Right lobe of liver (tissue), 6 donors: ENCODE measurements at places on chromosomes 3 and 15. TPM values are rescaled to one million over a fixed set of nuclear protein-coding genes. Genes with fewer than 3 reads are reported as not detected.
A peak's percentile ranks its signal among the peaks of the same experiment; 100 is the strongest.

GRCh38 chr3:160990446-160990845 lies 114.7 kb downstream of the B3GALNT1 start:
- no peak for DNase-seq

GRCh38 chr3:152870027-152870426 lies 35.1 kb downstream of the P2RY1 start:
- no peak for DNase-seq

GRCh38 chr3:140187656-140188221 lies 252.8 kb downstream of the CLSTN2 start:
- no peak for DNase-seq

DNA sequence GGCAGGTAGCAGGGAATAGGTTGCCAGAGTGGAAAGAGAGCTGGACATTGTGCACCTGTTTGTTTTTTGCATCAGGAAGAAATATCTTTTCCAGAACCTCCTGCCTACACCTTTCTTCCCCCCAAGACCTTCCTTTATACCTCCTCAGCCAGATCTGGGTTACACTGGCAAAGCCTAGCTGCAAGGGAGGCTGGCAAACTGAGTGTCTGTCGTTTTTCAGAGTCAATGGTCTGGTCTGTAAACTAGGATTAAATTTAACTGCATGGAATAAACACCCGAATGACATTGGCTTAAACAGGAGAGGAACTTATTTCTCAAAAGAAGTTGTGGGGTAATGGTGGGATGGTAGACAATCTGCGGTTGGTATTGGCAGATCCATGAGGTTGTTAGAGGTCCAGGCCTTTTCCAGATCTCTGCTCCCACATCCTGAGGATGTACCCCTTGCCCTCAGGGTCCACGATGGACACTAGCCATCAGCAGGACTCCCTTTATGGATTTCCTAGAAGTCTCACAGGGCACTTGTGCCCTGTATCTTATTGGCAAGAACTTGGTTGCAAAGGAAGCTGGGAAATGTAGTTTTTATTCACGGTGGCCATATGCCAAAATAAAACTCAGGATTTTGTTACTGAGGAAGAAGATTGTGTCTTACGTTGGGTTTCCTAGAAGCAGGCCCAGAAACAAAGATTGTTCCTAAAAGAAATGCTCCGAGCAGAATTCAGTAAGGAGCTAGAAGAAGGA lies 3.2 kb upstream of the RARRES1 start:
- DNase-seq = no peak

- no peak for DNase-seq
Observed at GRCh38 chr3:188712991-188713390, 458.8 kb upstream of the TPRG1 start.

GRCh38 chr3:58084788-58085543 lies 76.7 kb downstream of the FLNB start:
- DNase-seq = no peak

DNA sequence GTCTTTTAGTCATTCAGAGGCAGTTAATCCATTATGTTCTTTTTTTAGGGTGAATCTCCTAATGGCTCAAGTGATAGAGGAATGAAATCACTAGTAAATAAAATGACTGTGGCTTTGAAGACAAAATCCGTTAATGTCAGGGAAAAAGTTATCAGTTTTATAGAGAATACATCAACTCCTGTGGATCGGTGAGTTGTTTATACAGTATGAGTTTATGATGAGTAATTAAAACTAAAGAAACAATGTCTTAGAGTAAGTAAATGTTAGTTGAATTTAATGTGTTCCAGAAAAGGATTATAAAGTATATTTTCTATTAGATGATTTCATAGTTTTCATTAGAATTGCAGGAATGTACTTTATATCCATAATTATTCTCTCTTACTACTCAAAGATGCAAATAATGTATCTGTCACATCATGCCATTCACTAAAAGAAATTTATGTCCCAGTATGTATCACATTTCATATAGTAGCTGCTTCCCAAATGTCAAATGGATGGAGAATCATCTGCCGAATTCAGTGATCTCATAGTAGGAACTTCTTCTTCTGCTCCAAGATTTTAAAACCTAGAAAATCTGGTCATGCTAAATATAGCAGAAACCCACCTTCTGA lies 24.1 kb upstream of the NIT2 start:
- no peak for DNase-seq

DNA sequence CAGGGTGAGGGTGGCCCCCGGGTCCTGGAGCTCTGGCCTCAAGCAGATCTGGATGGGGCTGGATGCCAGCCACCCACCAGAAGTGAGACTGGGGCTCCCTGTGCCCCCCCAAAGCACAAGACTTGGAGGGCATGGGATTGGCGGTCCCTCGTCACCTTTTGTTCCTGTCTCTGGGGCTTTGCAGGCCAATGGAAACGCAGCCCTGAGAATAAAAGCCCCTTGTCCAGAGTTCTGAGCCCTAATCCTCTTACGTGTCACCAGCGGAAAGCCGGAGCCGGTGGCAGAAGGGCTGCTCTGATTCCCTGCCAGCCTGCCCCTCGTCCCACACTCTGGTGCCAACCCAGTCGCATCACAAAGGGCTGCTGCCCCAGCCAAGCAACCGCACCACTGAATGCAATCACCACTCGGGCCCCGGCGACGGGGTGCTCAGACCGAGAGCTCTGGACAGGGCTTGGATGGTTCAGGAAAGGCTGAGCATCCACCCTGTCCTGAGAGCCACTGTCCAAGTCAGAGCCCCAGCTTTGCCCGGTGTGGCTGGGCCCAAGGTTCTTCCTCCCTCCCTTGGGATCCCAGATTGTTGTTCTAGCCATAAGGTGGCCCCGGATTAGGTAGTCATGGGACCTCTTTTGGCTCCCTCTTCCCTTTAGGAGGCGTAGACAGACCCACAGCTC lies 22.8 kb upstream of the ELP6 start:
- no peak for DNase-seq

- DNase-seq = no peak
Observed at GRCh38 chr3:182220471-182220870, 508.7 kb downstream of the SOX2 start.

DNA sequence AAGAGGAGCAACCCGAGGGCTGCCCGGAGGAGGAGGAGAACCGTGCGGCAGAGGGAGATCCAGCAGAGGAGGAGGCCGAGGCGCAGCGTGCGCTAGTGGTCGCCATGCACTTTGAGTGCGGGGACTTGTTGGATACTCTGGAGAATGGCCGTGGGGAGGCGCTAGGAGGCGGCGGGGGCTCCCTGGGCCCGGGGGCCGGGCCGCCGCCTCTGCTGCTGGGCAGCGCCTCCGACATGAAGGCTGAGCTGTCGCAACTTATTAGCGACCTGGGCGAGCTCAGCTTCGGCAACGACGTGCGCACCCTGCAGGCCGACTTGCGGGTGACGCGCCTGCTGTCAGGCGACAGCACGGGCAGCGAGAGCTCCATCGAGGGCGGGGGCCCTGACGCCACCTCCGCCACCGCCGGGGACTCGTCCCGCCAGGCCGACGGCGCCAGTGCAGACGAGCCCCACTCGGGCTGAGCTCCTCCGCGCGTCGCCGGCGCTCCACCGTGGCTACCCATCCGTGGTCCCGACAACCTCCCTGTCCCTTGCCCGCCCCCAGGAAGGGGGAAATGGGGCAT lies 2.0 kb downstream of the FAM43A start:
- peak; percentile 80 for DNase-seq

GRCh38 chr3:31947671-31948091 lies 33.4 kb downstream of the OSBPL10 start:
- no peak for DNase-seq

GRCh38 chr15:70870051-70870450 lies 16.1 kb upstream of the LARP6 start:
- DNase-seq = no peak

DNA sequence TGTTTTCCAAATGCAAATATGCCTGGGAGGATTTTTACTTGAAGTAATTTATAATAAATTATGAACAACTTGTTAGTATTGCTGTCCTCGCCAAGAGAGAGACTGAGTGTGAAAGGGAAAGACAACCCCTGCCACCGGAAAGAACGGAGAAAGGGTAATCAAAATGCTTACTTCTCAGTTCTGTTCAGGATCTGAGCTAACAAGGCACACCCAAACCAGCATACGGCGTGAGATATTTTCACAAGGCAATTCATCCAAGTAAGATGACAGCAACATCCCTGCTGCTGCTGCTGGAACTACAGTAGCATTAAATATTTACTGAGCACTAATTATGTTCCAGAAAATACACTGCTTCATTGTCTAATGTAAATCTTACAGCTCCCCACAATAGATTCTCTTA lies 96.1 kb downstream of the KBTBD8 start:
- DNase-seq = no peak

- no peak for DNase-seq
Observed at GRCh38 chr3:106206146-106206545, 337.3 kb upstream of the CBLB start.

DNA sequence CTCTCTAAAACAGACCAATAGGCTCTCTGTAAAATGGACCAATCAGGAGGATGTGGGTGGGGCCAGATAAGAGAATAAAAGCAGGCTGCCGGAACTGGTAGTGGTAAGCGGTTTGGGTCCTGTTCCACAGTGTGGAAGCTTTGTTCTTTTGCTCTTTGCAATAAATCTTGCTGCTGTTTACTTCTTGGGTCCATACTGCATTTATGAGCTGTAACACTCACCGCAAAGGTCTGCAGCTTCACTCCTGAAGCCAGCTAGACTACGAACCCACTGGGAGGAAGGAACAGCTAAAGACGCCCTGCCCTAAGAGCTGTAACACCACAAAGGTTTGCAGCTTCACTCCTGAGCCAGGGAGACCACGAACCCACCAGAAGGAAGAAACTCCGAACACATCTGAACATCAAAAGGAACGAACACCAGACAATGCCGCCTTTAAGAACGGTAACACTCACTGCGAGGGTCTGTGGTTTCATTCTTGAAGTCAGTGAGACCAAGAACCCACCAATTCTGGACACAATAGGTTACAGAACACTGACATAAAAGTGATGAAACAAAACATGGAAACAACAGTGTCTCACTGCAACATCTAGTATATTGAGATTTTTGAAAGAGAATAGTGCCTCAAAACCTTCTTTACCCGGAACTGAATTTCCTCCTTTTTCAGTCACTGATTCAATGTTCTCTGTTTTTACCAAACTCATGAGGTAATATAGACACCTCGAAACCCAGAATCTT lies 28.8 kb upstream of the PLSCR2 start:
- DNase-seq = no peak

DNA sequence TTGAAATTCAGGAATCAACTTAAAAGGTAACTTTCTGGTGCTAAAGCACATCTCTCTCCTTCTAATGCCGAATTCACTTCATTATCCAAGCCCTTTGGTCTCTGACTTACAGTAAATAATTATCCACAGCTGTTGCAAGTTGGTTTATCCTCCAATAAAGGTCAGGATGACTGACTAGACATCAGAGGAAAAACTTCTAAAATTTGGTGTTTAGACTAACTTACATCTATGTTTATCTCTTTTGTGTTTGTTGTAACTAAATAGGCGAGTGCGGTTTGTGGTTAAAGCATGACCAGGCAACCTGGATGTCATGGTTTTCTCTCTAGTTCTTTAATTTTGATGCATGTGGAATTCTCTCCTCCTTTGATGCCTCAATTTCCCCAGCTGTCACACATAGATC lies 237.4 kb upstream of the LRTM1 start:
- no peak for DNase-seq

DNA sequence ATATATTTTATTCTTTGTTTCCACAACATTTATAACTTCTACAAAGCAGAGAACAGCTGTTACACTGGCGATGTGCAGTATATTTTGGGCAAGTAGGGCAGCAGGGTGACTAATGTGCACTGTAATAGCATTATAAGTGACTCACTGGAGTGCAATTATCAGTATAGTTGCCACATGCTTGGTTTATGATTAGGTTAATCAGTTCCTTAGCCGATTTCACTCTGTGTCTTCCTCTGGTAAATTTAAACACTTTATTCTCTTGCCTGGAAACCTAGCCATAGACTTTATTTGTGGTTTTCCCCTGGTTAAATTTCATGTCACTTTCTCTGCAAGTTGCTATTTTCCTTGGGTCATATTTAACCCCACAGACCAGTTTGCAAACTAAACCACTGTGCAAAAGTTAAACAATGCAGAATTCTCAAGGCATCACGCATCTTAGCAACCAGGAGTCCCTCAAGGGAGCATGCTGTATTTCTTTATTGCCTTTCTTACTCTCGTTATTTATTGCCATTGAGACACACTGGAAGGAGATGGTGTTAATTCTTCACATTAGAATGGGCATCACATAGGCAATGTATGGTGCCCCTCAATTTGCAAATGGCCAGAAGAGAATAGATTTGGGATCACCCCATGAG lies 690.2 kb upstream of the DPPA4 start:
- DNase-seq = no peak

- DNase-seq = no peak
Observed at GRCh38 chr3:167066977-167067786, 312.9 kb downstream of the ZBBX start.

DNA sequence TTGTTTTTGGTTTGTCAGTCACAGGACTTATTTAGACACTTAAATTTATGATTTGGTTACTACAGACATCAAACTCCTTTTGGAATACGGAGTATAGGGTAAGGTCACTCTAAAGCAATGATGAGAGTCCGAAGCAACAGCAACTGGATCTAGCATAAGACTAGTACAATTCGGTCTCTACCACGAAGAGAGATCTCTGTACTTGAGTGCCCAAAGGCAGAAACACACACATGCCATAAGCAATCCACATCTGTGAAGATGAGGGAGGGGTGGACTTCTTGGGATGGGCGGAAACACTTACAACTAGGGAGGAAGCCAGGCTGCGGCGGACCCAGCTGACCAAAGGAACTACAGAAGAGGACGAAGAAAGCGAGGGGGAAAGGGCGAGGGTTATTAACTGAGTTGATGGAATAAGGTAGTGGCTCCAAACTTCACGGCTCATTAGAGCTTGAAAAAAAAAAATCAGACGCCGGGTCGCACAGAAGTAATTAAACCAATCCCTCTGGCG lies 595 bp downstream of the DPH6 start:
- no peak for DNase-seq

- no peak for DNase-seq
Observed at GRCh38 chr3:33942483-33943150, 144.2 kb downstream of the PDCD6IP start.

- peak; percentile 35 for DNase-seq
Observed at GRCh38 chr3:134371542-134372324, 2.5 kb downstream of the AMOTL2 start.

DNA sequence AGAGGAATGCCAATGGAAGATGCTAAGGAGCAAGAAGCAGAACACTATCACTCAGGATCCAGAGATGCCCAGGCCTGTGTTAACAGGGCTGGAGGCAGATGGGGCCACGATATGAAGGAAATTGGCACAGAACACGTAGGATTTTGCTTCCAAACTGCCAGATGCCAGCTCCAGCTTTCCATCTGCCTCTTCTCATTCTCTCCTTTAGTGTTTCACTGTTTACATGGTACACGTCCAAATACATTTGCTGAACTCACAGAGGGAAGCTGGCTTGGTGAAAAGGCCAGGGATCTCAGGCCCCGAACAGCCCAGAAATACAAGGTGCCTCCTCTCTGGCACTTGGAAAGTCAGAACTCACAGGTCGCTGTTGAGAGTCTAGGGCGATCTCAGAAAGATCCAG lies 187.0 kb downstream of the NTRK3 start:
- DNase-seq = no peak

GRCh38 chr3:192935441-192935840 lies 17.8 kb upstream of the MB21D2 start:
- DNase-seq = no peak

ADGRG7 gene
- total RNA-seq = 1.9 TPM

KCNH8 gene
- total RNA-seq = not detected

EPHB3 gene
- 0.28 TPM for total RNA-seq

HCN4 gene
- not detected for total RNA-seq

DOCK3 gene
- total RNA-seq = 0.06 TPM

PARP14 gene
- 35.2 TPM for total RNA-seq

CPNE4 gene
- total RNA-seq = not detected

IGSF10 gene
- total RNA-seq = 0.16 TPM

CDV3 gene
- total RNA-seq = 72.8 TPM

RARB gene
- total RNA-seq = 1.2 TPM

CHRNA5 gene
- 0.19 TPM for total RNA-seq

INKA1 gene
- 0.51 TPM for total RNA-seq

PIGB gene
- total RNA-seq = 6.3 TPM
